T-helper 2 cell (primary cell): ENCODE measurements at places on chromosomes 12 and 14.

- DNase-seq: no peak
These were observed 11.7 kb downstream of the PROX2 start for GRCh38 chr14:74864198-74864597.

GRCh38 chr12:113082486-113083148, 26.1 kb downstream of the DTX1 start:
- DNase-seq: no peak

DNA sequence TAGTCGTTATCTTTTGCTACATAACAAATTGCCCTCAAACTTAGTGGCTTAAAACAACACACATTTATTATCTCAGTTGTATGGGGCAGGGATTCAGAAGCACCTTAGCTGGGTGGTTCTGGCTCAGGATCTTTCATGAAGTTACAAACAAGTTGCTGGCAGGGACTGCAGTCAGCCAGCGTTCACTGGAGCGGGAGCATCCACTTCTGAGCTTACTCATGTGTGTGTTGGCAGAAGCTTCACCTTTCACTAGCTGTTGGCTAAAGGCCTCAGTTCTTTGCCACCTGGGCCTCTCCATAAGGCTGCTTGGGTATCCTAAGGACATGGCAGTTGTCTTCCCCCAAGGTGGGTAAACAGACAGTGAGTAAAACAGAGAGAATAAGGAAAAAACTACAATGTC, 365.7 kb downstream of the RPS29 start:
- DNase-seq: no peak

DNA sequence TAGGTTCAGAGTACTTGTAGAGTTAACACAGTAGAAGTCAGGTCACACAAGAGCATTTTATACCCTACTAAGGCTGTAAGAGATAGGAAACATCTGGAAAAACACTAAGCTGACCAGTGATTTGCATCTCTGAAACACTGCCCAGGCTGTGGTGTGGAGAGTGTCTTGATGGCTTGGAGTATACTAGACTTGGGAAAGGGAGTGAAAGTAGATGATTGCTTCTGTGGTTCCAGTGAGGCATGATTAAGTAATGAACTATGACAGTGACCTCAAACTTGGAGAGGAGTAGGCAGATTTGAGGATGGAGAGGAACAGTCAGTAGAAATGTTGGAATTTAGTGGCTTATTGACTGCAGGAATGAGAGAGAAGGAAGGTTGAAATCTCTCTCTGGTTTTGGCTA, 201.2 kb downstream of the FLRT2 start:
- DNase-seq: no peak

GRCh38 chr12:19988459-19988873, 379.9 kb upstream of the PDE3A start:
- no peak for DNase-seq

- DNase-seq: no peak
These were observed 4.3 kb downstream of the CPNE6 start for GRCh38 chr14:24075485-24076301.

DNA sequence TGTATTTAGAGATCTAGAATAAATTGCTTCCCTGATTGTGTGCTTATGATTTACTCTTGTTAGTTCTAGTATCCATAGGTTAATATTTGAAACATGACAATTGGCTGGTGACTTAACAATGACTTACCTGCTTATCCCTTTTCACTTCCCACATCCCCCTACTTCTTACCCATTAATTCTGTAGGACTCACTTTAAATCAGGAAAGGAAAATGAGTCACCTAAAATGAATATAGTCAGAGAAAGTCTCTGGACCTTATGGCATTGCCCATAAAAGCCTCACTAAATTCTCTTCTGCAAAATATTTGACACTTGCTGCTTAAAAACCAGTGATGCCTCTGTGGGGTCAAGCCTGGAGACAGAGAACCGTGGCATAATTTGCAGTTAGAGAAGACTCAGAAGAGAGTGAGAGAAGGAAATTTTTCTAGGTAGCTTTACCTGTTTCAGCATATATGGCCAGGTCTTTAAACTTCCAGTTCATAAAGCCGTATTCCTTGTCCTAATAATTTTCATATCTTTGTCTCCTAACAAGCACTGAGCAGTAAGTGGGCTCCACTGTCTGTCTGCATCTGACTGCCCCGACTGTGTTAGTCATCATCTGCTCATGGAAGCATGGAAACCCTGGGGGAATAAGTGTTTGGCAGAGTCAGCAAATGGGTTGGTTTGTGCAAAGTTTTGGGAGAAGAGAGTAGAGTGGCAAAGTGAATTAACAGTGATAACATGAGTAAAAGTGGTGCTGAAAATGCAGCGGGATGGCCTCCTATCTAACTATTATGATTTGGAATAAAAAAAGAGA, 294.4 kb downstream of the AKAP6 start:
- DNase-seq: no peak

GRCh38 chr12:55624056-55624455, 12.6 kb upstream of the OR10P1 start:
- no peak for DNase-seq

GRCh38 chr12:57764662-57765002, 2.2 kb downstream of the CYP27B1 start:
- no peak for DNase-seq
